NB4 (cell line): ENCODE measurements at places on chromosomes 1 and 21.

GRCh38 chr1:187689129-187689528 is 860.4 kb downstream of the PLA2G4A start:
- no peak for DNase-seq

GRCh38 chr21:34962586-34963222 is 86.4 kb downstream of the RUNX1 start:
- DNase-seq = no peak

GRCh38 chr1:156933136-156933535 is 12.7 kb downstream of the LRRC71 start:
- DNase-seq = no peak

DNA sequence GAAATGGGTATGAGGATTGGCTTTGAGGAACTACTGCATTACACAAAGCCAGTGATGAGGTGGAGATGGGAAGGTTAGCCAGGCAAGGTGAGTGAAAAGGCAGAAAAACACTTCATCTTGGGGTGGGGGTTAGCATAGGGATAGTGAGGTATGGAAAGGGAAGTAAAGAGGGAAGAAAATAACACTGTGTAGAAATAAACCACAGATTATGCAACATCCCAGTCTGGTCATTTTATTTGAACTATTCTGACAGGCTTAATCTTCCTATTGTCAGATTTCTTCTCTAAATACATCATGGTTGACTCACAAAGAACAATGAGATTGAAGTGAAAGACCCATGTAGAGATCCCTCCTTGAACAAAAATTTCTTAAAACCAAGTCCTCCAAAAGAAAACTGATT is 640.2 kb downstream of the PTPRC start:
- peak; percentile 78 for DNase-seq

DNA sequence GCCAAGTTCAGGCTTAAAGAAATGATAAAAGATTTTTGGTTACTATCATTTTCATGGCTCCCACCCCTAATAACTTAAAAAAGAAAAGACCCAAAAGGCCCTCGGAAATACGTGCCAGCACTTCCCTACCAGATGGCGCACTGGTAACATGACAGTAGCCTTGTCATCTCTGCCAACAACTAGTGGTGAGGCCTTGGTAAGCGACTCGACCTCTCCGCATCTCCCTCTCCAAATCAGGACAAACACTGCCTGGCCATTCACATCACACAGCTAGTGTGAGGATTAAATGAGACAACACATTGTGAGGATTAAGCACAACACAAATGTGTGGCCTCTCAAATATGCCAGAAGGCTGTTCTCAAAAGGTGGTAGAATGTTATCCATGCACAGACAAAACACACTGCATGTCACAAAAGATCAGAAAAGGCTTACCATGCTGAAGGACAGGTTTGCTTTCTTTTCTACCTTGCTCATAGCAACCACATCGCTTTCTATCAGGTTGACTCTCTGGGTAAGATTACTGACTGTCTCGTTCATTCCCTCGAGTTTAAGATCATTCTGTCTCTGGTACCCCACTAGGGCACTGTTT is 16.4 kb downstream of the TEX38 start:
- no peak for DNase-seq

GRCh38 chr1:162179121-162179520 is 109.6 kb downstream of the NOS1AP start:
- no peak for DNase-seq

DNA sequence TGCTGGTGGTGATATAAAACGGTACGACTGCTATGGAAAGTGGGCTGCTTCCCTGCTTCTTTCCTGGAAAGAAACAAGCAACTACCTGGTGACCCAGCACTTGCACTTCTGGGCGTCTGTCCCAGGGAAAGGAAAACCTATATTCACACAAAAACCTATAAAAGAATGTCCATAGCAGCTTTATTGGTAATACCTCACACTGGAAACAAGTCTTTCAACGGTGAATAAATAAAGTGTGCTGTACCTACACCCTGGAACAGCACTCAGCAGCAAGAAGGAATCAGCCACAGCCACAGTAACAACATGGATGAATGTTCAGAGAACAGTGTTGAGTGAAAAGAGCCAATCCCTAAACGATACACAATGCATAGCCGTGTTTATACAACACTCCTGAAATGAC is 19.9 kb downstream of the SLC19A1 start:
- no peak for DNase-seq

GRCh38 chr1:193030280-193030679 is 28.9 kb downstream of the UCHL5 start:
- DNase-seq = no peak
